Transverse colon (tissue), 4 donors: ENCODE measurements at places on chromosomes 2 and 18. TPM values are rescaled to one million over a fixed set of nuclear protein-coding genes. Genes with fewer than 3 reads are reported as not detected.

- DNase-seq, result peak; percentile 84
Observed at GRCh38 chr2:64359892-64360657, 93.9 kb upstream of the LGALSL start.

The EPAS1 gene
- total RNA-seq, result 211 TPM

DNA sequence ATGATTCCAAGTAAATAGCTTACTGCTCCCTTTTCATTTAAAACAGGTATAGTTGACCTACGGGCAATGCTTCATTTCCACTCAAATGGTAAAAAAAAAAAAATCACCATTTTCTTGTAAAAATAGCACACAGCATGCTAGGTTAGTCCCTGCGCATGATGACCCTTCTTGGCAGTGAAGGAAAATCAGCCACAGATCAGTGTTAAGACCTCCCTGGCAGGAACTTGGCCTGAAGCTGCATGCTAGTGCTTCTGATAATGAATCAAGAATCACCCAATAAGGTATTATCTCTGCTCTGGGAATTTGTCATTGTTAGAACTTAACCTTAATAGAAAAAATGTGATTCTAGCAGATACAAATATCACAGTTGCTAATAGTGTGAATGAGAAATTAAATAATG, 166.3 kb downstream of the RAB3GAP1 start:
- no peak for DNase-seq

The RAPH1 gene
- total RNA-seq, result 44.9 TPM

DNA sequence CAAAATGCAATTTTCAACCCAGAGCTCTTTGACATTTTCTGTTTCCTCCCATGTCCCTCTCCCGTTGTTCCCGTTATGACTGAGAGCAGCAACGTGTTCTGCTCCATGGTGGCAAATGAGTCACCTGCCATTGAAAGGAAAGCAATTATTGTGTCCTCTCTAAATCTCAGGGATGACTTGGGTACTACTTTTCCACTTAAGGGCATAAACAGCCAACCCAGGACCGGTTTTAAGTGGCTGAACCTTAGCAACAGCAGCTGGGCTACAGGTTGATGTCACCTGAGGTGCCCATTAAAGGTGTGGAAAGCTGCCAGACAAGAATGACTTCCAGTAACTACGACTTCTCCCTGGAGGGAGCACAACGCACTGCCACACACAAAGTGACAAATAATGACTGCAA, 236.8 kb downstream of the NCKAP5 start:
- no peak for DNase-seq
